ENCODE measurements at places on chromosomes 4 and X. TPM values are rescaled to one million over a fixed set of nuclear protein-coding genes. Genes with fewer than 3 reads are reported as not detected.

ARX gene
- total RNA-seq = 0.49 TPM

PDE5A gene
- 0.34 TPM for total RNA-seq

FAM184B gene
- total RNA-seq = 0.07 TPM

HPGD gene
- total RNA-seq = 63.8 TPM

CDS1 gene
- total RNA-seq = 0.75 TPM

SSX3 gene
- not detected for total RNA-seq

USP17L28 gene
- not detected for total RNA-seq

MAGEA9B gene
- total RNA-seq = not detected

GYPE gene
- total RNA-seq = not detected

DCAF8L2 gene
- total RNA-seq = not detected
